ENCODE measurements at places on chromosomes 16 and 17.

- no peak for DNase-seq
These were observed 9.3 kb downstream of the HS3ST3A1 start for GRCh38 chr17:13592427-13592826.

- DNase-seq = no peak
These were observed 39.8 kb downstream of the ARL4D start for GRCh38 chr17:43438626-43439025.

DNA sequence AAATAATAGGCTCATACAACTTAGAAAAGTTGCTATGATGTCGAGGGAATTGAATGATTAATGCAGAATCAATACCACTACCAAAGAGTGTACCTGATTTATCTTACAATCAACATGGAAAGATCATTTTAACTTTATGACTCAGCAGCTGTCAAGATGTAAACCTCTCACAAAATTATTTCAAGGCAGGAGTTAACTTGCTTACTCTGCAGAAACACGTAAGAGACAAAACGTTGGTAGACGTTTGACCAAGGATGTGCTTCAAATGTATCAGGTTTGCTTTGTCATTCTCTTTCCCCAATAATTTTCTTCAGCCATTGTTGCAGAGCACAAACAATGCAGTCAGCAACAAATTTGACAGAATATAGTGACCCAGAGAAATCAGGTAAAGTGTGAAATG lies 415.8 kb upstream of the KIF2B start:
- DNase-seq = no peak

GRCh38 chr16:23650674-23651416 lies 9.6 kb downstream of the DCTN5 start:
- DNase-seq = no peak

DNA sequence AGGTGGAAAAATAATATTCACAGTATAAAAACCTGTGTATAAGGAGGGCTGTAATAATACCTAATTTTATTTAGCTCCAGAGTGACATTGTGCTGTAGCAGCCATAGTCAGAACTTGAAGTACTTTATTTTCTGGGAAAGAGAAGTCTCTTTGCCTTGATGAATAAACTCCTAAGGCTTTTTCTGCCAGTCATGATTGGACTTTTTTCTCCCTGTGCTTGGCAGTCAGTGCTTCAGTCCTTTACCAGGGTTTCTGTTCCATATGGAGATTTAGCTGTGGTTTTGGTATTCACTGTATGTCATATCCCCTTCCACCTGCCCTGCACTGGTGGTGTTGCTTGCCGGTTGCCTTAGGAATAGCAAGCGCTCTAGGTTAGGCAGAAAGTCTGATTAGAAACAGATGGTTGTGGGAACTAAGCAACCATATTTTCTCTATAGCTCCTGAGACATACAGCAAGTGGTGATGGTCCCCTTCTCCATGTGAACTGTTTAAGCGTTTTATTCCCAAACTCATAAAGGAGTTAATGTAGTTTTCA lies 24.7 kb downstream of the DDX42 start:
- DNase-seq = no peak

DNA sequence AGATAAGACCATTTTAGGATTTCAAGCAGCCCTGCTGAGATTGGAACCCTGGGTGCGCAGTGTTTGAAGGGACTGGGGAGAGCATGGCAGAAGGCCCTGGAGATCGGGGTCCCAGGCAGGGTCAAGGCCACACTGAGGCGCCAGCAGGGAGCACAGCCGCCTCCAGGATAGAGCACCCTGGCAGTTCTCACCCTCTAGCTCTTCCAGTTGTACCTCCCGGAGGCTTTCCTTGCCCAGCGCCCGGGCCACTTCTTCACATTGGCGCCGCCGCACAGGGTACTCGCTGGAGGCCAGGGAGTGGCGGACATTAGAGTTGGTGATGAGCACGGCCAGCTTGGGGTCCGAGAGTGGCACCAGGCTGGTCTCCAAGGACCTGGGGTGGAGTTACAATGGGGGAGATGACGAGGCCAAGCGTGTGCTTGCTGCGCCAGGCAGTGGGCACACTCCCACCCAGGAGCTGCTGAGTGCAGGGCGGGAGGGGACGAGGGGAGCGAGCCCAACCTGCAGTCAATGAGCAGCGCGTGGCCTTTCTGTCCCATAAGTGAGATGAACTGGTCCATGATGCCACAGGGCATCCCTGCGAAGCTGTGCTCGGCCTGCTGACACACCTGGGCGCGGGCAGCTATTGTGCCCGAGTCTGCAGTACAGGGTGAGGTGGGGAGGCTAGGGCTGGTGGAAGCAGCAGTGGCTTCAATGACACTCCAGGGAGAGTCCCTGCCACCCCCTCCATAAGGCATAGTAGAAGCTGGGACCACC lies 2.3 kb downstream of the GALK1 start:
- DNase-seq = peak; percentile 30

DNA sequence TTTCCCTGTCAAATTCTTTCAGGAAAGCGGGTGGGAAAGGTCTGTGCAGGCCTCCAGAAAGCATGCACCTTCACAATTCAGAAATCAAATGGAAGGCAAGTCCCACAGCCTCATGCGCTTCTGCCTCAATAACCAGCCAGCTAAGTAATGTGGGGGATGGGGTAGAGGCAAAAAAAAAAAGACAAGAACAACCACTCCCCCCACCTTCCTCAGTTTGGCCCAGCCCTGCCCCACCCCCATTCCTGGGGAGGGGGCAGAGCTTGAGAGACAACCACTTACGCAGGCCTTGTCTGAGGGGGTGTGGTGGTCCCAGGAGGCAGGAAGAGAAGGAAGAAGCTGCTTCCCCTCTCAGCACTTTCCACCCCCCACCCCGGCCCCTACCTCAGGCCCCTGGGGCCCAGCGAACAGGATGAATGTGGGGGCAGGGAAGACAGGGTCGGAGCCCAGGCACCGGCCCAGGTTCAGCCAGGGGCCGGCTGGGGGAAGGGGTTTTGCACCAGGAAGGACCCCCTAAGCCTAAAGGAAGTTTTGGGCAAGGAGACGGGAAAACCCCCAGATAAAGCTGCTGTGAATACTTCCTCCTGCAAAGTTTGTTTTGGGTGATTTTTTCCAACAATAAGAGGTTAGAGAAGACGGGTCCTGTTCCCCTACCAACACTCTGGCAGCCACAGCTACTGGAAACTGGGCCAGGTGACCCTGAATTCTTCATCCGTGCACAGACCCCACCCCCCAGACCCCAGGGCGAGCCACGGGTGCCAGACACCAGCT lies 1.2 kb downstream of the JUP start:
- DNase-seq = no peak

DNA sequence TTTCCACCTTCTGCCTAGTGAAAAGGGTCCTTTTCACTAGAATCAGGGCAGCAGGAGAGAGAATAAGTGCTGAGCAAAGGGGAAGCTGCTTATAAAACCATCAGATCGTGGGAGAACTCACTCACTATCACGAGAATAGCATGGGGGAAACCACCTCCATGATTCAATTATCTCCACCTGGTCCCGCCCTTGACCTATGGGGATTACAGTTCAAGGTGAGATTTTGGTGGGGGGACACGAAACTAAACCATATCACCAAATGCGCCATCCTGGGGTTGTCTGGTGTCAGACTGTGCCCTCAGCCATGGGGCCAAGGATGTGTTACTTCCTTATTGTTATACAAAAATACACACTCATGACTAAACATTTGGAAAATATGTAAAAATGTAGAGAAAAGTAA lies 10.4 kb upstream of the KATNB1 start:
- no peak for DNase-seq

DNA sequence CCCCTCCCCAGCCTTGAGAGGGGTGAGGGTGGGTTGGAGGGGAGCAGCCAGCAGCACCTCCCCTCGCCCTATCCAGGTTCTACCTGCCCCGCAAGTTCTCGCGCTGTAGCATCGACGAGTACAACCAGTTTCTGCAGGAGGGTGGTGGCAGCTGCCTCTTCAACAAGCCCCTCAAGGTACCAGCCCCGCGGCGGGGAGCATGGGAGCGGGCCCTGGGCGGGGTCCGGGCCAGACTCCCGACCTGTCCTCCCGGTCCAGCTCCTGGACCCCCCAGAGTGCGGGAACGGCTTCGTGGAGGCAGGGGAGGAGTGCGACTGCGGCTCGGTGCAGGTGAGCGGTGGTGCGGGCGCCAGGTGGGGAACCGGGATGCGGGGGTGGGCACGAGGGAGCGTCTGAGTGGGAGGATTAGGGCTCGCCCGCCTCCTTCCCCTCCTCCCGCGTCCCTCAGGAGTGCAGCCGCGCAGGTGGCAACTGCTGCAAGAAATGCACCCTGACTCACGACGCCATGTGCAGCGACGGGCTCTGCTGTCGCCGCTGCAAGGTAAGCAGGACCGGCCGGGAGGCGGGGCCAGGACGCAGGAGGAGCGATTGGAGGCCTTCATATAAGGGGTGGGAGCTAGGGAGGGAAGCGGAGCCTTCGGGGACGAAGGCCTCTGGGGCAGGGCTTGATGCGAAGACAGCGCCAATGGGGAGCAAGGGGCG lies 16.5 kb downstream of the ADAM11 start:
- peak; percentile 99 for DNase-seq

DNA sequence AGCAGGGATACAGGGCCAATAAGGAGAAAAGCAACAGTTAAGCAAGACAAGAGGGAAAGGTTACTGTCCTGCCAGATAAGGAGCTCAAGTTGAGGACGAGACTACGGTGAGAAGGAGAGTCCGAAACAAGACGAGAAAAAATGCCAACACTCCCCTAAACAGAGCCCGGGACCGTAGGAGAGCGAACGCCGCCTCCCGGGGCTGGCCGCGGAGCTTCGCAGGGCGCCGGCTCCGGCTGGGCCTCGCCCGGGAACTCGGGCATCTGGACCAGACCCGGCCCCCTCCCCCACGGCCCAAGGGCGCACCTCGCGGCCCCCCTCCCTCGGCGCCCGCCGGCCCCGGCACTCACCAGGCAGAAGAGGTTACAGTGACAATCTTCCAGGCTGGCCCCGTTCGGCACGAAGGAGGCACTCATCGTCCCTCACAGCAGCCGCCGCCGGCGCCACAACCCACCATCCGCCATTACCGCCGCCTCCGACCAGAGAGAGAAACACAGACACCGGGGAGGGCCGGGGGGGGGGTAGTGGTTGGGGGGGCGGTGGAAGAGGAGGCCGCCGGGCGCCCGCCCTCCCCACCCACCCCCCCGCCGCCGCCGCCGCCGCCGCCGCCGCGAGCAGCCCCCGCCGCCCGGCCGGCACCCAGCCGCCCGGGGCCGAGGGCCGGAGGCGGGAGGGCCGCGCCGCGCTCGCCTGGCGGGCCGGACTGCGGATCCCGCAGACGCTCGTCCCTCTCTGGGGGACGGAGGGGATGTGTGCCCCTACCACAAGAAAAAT lies at the start of gene MED13:
TSS of gene MED13 (minus strand) at position 488 of the 773 bp plus-strand sequence. CDS start at position 415, 73 bp downstream.
- peak; percentile 86 for DNase-seq

DNA sequence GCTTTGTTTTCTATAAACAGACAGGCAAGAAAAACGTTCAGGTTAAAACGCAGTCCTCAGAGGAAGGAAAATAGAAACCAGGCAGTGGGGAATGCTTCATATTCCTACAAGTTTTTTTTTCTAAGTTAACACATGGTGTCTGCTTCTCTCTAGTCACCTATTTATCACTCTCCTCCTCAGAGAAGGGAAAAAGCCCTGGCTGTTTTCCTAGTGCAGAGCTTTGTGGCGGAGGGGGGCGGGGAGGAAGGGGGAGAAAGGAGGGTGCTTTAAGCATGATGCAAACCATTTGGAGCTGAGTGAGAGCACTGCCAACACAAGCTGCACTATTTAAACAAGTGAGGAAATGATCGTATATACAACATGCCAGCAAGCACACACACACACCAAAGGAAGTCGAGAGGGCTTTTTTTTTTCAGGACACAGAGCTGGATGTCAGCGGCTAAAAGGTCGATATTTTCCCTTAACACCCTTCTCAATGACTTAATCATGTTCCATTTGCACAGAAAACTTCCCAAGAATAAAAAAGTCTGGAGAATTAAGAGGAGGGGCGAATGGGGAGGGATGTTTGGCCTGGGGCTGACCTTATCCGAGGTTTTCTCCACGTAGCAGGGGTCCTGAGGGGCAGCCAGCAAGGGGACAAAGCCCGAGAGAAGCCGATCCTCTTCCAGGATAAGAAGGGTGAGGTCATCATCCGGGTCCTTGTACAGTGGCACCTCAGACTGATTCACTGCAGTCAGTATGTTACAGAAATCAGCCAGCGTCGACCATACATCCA lies 117.4 kb downstream of the HIC1 start:
- DNase-seq = peak; percentile 84

- DNase-seq = no peak
These were observed 1.8 kb downstream of the SLC6A2 start for GRCh38 chr16:55657616-55658015.

GRCh38 chr17:61597607-61598006 lies 6.6 kb upstream of the NACA2 start:
- DNase-seq = no peak

DNA sequence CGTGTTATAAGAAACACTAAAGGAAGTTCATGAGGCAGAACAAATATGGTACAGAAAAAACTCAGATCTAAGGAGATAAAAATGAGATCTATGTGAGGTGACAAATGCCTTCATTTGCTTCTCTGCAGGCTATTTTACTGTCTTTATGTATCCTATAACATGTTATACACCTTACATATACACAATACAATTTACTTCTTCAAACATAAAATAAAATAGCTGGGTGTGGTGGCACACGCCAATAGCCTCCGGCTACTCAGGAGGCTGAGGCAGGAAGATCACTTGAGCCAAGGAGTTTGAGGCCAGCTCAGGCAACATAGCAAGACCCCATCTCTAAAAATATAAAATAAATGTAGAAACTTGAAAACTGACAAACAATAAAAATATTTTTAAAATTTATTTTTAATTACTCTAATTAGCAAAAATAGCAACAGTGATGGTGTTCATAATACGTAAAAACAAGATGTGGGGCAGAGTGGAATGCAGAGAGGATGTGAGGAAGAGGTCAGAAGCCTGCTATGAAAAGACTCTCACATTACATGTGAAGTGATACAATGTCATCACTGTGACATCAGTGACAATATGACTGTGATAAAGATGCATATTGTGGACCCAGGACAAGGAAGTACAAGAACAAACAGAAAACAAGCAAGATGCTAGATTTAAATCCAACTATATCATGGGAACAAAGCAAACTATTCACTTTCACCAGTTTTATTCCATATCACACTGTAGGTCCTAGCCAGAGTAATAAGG lies 31.0 kb downstream of the VPS53 start:
- DNase-seq = no peak

- DNase-seq = peak; percentile 57
These were observed 13.2 kb downstream of the COPZ2 start for GRCh38 chr17:48024149-48025039.

All from pancreas (tissue), 10 donors.